ENCODE measurements at places on chromosomes 11 and 22.

- DNase-seq, result no peak
These were observed 19.2 kb upstream of the KDM2A start for GRCh38 chr11:67099831-67100324.

DNA sequence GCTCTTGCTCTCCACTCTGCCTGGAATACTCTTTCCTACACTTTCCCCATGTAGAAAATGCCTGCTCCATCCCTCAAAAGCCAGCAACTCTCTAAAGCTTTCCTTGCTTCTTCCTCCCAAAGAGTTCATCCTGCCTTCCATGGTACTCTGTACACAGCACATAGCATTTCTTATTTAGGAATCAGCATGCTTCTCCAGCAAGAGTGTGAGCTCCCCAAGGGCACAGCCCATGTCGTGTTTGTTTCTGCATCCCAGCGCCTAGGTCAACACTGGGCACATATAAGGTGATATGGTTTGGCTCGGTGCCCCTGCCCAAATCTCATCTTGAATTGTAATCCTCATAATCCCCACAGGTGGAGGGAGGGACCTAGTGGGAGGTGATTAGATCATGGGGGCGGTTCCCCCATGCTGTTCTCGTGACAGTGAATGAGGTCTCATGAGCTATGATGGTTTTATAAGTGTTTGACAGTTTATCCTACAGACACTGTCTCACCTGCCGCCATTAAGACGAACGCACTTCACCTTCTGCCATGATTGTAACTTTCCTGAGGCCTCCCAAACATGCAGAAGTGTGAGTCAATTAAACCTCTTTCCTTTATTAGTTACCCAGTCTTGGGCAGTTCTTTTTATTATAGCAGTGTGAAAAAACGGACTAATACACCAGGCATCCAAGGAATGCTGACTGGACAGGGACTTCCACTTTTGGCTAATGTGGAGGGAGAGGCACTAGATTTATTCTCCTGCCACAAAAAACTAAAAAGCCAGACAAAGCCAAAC, 8.2 kb downstream of the VPS37C start:
- DNase-seq, result no peak

DNA sequence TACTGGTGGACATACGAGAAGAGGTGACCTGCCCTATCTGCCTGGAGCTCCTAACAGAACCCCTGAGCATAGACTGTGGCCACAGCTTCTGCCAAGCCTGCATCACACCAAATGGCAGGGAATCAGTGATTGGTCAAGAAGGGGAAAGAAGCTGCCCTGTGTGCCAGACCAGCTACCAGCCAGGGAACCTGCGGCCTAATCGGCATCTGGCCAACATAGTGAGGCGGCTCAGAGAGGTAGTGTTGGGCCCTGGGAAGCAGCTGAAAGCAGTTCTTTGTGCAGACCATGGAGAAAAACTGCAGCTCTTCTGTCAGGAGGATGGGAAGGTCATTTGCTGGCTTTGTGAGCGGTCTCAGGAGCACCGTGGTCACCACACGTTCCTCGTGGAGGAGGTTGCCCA, 6.9 kb downstream of the TRIM6 start:
- no peak for DNase-seq

- no peak for DNase-seq
These were observed 131.9 kb downstream of the MED15 start for GRCh38 chr22:20639343-20639742.

DNA sequence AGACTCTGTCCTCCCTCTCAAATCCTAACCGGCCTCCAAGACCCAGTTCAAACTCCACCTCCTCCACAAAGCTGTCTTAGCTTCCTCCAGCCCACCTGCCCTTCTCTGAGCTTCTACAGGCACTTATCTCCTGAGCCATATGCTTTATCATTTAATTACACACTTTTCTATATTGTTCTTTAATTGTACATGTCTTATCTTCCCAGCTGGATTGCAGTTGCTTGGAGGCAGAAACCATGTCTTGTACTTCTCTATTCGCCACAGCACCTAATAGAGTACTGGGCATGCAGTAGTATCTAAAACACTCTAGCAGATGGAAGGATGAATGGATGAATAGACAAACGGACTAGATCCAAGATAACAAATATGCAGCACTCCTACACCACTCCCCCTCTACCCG, 11.3 kb downstream of the TRIM29 start:
- no peak for DNase-seq

DNA sequence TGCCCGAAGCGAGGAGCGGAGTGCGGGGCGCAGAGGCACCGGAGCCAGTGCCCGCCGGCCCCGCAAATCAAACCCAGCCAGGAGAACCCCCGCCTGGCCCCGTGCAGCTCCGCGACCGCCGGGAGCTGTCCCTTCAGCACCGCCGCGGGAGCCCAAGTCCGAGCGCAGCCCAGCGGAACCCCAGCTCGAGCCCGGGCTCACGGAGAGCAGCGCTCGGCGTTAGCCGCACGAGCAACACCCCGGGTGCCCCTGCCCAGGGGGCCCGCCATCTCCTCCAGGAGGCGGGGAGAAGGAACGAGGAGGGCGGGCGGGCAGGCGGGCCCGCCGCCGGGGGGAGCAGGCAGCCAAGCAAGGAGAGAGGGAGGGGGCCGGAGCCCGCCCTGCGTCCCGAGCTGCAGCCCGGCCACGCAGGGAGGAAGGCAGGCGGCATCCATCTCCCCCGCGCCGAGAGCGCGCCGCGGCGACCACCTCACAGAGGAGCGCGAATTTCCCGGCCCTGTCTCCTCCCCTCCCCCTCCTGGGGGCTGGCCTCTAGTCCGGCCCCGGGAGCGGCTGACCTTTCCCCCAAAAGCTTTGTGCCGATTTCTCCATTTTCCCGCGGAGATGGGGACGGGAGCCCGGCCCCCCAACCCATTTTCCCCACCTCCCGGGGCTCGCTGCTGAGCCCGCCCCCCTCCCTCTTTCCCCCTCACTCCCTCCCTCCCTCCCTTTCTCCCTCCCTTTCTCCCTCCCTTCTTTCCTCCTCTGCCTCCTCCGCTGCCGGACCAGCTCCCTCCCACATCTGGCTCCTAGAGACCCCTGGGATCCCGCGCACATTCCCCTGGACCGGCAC, 621 bp downstream of the KCNC1 start:
- DNase-seq, result no peak

GRCh38 chr22:30903876-30904460, 64.6 kb downstream of the MORC2 start:
- no peak for DNase-seq

DNA sequence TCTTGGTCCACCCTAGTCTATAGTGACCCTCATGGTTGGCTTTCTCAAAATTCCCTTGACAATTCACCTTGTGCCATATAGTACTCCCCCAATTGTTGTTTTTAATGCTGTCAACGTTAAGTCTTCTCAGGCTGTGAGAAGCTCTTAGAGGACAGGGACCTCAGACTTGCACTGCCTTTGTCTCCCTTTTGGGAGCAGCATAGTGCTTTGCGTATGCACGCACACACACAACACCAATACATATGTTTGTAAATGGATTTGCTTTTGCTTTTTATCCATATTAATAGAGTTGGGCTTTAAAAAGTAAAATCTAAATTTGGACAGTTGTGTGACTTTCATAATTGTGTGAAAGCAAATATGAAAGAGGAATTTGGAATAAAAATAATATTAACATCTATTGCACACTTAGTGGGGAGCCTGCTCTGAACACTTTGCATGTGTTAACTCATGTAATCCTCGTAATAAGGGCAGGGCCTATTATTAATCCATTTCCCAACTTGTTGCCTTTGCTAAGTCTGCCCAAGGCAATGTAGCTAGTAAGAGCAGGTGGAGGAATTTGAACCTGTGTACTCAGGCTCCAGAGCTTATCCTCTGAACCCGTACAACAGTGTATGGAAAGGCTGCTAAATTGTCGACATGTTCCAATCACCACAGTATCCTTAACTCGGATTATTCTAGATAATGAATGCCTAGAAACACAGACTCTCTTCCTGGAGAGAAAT, 257.7 kb upstream of the NARS2 start:
- DNase-seq, result no peak

DNA sequence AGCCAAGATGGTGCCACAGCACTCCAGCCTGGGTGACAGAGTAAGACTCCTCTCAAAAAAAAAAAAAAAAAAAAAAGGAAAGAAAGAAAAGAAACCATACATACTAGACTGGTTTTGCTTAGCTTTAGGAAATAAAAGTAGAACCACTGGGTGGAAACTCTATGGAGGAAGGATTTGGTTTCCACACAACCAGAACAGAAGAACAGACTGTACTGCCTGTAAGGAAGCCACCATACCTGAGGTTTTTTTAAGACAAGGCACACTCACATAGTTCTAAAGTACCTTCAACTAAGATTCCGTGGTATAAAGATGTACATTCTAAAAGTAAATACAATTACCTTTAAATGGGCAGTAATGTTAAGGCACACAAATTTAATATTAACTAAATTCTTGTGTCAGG, 58.6 kb downstream of the NUP98 start:
- no peak for DNase-seq

DNA sequence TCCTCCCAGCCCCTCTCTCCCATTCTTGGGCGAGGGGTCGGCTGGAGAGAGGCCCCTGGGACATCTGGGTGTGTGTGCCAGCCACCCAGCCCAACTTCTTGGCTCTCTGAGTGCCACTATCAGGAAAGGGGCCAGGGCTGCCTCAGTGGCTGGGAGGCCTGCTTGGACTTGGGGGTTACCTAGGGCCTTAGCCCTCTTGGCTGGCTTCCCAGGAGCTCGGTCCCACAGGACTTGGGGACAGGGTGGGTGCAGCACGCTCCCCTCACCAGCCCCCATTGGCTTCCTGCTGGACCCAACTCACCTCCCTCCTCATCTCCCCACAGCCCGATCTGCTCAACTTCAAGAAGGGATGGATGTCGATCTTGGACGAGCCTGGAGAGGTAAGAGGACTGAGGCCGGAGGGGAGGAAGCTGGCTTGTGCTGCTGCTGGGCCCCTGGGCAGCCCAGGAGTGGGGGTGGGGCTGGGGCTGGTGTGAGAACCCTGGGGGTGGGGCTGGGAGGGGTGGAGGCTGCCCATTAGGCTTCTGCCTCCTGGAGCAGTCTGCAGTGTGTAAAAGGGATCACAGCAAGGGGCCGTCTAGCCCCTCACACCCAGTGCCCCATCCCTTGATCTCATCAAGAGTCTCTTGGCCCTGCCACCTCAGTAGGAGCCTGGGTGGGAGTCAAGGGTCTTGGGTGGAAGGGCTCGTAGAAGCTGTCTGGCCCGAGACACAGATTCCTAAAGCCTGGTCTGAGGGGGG, 54.8 kb downstream of the TRIOBP start:
- DNase-seq, result no peak

- DNase-seq, result no peak
These were observed 5.3 kb upstream of the ABCC8 start for GRCh38 chr11:17481905-17482304.

GRCh38 chr11:14547440-14547839, 27.3 kb upstream of the PSMA1 start:
- DNase-seq, result no peak

DNA sequence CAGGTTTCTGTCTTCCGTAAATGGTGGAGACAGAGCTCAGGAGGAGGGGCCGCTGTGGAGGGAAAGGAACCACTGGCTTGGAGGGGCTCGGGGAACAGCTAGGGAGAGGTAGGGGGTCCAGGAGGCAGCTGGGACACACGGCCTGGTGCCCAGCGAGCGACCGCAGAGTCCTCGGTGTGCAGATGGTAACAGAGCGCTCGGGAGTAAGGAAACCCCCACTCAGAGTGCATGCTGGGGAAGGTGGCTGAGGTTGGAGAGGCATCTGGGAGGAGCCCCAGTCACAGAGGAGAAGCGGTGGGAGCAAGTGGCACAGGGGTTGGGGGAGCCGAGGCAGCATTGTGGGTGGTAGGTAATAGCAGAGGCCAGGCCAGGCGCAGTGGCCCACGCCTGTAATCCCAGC, 10.8 kb upstream of the NCF4 start:
- DNase-seq, result no peak

GRCh38 chr11:11279956-11280689, 72.9 kb downstream of the CSNK2A3 start:
- no peak for DNase-seq

DNA sequence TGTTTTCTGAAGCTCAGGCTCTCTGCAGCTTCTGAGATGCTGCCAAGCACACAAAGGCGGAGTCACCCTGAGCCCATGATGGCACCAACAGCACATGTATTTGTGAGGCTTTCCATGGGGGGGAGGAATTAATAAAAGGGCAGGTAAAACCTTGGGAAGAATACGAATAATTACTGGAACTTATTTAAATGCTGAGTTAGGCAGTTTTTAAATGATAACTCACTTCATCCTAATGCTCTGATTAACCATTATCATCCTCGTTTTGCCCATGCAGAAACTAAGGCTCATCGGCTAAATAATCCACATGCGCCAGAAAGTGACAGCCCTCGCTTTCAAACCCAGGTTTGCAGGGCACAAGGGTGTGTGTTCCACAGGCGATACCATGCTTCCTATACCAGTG, 35.4 kb downstream of the LARGE1 start:
- DNase-seq, result no peak

- no peak for DNase-seq
These were observed 9.7 kb upstream of the PGA3 start for GRCh38 chr11:61193596-61193995.

DNA sequence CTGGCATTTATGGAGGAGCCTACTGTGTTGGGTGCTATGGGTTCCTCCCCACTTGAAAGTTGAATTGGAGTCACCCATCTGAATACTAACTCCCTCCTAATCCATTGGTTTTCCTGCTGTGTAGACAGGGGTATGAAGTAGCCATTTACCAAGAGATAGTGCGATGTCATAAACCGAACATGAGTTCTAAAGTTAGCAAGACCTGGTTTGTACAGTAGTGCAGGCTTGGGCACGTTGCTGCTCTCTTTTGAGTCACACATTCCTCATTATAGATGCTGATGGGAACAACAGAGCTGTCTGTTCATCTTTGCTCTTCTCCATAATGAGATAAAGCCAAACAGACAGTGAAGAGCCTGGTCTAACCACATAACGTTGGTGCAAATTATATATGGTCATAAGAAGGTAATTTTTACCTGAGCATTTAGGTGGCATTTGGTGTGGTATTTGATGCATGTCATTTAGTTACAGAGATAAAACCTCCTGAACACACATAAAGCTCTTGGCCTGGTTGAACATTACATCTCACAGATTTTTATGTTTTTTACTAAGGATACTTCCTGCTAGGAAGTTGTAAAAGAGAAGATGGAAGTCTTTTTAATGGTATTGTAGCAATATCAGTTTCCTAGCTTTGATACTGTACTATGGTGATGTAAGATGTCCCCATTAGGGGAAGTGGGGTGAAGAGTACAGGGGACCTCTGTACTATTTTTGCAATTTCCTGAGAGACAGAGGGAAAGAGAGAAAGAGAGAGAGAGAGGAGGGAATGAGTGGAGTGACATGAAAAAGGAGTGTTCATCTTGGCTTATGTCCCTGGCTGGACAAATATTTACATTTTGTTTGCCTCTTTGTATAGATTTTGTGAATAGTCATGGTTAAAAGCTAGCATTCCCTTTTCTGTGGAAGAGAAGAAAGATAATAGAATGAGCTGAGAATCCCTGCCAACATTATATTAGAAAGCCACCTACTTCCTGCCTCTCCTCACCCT, 27.9 kb downstream of the GRAP2 start:
- no peak for DNase-seq

- no peak for DNase-seq
These were observed 101.6 kb downstream of the CCDC81 start for GRCh38 chr11:86476109-86476861.

Measured in substantia nigra (tissue), 51 donors.